Stimulated activated CD8-positive, alpha-beta memory T cell treated with anti-CD3 and anti-CD28 coated beads, Interleukin-7, amount 100 ng/mL, for 4 hours (primary cell): ENCODE measurements at places on chromosomes 3 and 15.

GRCh38 chr3:110562621-110563020 is 509.0 kb upstream of the NECTIN3 start:
- DNase-seq = no peak

DNA sequence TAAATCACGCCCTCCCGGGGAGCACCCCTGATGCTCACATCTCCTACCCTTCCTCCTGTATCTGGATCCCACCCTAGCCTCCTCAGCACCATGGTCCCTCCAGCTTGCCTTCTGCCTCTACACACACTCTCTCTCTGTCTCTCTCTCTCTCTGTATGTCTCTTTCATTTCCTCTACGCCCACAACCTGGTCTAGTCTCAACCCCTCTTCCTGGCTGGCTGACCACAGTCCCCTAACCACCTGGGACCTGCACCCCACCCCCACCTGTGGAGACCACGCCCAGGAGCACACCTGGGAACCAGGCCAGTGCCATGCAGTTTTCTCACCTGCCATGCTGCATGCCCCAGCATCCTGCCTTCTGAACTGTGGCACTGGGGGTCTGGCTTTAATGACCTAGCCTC is 4.0 kb upstream of the CFAP100 start:
- DNase-seq = no peak

- DNase-seq = peak; percentile 35
Measured at GRCh38 chr3:58471025-58471887, 20.6 kb upstream of the KCTD6 start.

DNA sequence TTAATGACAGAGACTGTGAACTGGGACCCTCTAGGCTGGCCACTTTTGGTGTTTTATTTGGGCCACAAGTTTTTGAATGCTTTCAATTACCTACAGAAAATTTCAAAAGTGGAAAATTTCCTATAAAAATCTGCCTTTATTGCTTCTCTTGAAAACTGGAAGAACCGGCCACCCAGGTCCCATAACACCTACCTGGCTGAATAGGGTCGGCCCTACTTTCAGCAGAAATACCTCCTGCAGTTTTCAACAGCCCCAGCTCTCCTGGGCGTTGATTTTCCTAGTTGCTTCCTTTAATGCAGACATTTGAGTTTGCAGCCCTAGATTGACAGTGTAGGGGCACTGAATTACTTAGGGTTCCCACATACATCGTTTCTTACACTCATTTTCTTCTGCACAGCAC is 719 bp upstream of the SRPRB start:
- no peak for DNase-seq

GRCh38 chr3:13432093-13432492 is 12.0 kb upstream of the NUP210 start:
- DNase-seq = no peak

- peak; percentile 33 for DNase-seq
Measured at GRCh38 chr3:183306798-183307671, 54.0 kb downstream of the B3GNT5 start.

DNA sequence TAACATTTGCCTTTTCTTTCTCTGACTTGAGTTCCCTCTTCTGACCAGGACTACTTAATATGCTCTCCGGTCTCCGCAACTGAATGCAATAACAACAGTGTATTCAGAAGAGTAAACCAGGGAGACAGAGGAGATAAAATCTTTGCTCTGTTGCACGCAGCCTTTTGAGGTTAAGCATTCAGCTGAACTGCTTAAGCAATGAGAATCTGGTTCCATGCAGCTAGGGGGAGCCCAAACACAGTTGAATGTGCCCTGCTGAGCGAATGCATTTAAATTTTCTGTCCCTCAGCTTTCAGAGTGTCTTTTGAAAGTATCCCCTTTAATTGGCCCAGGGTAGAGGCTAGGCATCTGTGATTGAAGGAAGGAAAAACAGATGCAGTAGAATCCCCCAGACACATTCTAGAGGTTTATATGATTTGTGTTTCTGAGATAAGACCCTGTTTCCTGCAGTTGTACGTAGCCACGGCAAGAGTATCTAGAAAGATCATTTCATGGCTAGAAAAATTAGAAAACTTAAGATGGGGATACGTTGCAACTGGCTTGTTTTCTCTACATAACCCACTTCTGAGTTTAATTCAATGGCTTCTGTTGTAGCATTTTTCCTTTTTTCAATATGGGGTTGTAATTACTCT is 309.6 kb downstream of the TUSC7 start:
- no peak for DNase-seq

GRCh38 chr15:95025924-95026728 is 794.8 kb downstream of the MCTP2 start:
- no peak for DNase-seq

- DNase-seq = no peak
Measured at GRCh38 chr3:21979706-21980105, 228.7 kb upstream of the ZNF385D start.

GRCh38 chr15:99719096-99719541 is 14.1 kb downstream of the LYSMD4 start:
- DNase-seq = no peak

- DNase-seq = no peak
Measured at GRCh38 chr3:30777426-30778113, 116.9 kb downstream of the GADL1 start.

DNA sequence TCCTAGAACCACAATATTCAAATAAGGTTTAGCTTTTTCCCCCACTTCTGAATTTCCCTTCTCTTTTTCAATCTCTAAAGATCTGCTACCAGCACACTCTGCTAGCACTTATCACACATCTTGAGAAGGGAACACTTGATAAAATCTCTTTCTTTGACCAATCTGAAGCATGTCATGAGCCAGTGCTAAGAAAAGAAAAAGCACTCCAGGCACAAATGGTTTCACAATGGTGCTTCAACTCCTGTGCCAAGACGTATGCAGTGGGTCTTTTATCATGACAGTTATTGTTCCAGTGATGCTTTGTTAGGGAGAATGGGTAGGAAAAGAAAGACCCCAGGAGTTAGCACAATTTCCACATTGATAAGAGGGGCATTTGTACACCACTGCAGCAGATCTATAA is 248.4 kb downstream of the ZNF385D start:
- DNase-seq = no peak

GRCh38 chr3:42025370-42026138 is 63.7 kb upstream of the ULK4 start:
- no peak for DNase-seq

DNA sequence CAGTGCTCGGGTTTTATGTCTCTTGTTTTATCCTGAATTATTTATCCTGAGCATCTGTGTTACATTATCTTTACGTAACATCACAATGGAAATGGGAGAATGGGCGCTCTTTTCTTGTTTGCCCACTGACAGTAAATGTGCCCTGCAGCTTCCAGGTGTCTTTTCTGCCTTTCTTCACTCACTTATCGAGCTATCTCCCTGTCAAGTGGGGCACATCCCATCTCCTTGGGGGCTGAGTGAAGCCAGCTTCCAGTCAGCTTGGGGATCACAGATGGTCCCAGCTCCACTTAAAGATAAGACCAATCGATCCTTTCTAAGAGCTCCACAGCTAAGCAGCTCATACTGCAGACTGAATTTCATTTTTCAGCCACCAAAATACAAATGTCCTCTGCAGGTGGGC is 125.8 kb downstream of the KBTBD8 start:
- no peak for DNase-seq

DNA sequence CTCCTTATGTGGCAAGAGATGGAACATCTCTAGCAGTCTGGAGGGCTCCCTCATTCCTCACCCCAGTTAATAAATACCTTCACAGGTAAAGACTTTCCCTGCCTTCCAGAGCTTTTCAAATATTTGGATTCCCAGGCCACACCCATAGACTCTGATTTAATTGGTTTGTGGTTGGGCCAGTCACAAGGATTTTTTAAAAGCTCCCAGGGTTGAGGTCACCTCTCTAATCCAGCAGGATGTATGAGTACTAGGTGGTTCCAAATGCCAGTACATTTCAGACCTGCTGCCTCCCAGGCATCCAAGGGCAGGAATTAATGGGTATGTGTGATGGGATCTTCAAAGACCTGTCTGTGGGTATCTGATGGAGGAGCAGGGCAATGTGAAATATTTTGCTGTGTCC is 312.8 kb downstream of the CLSTN2 start:
- no peak for DNase-seq

DNA sequence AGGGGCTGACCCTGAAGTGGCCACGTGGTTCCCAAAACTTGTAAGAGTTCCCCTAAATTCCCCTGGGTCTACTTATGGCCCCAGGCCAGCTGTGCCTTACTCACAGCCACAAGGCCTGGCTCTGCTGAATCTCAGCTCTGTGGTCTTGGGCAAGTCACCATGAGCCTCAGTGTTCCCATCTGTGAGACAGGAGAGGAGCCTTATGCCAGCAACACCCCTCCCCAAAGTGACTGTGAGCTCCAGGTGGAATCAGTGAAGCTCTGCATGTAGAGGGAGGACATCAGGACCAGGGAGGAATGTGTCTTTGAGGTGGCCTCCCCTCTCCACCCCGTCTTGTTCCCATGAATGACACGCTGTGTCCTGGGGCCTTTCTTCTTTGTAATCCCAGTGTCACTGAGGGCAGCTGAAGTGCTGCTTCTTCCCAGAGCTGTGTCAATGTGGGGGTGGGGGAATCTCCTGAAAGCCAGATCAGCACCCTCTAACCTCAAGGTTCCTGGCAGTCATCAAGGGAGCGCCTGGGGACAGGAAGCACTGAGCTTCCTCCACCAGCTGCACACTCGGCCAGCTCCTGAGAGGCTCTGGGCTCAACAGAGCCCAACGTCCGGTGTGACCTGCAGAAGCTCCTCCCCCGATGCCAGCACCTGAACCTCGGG is 258.9 kb downstream of the UACA start:
- no peak for DNase-seq

- DNase-seq = no peak
Measured at GRCh38 chr3:47223755-47224154, 58.8 kb downstream of the KIF9 start.

- no peak for DNase-seq
Measured at GRCh38 chr3:24937228-24937627, 442.6 kb upstream of the THRB start.

DNA sequence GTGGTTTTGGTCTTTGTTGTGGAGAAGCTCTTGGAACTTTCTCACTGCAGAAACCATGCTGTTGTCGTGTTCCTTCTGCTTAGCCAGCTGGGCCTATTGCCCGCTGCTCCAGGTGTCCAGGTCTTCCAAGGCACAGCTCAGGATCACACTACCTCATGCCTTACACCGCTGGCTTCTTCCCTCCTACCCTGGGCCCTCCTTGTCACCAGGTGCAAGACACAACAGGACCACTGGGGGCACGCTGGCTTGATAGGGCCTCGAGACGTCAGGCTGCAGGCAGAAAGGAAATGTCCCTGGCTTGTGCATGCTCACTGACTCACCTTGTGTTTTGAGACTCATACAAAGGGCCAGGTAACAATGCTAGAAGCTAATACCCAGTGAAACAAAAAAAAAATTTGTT is 32.3 kb downstream of the PAQR9 start:
- DNase-seq = no peak

DNA sequence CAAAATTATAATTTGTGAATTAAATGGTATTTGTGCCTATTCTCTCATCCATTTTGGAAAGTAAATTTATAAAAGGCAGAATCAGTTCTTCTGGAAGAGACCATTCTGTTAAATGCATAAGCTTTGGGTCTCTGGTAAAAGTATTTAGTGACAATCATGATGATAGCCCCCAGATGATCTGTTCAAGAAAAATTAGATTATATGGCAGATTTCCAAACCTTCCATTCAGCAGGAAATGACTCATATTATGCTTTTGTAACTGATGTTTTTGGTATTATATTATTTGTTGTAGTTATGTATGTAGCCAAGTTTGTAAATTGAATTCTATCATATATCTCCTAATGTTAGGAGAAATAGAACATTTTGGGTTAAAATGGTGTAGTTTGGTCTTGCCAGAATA is 340.8 kb upstream of the DPH6 start:
- no peak for DNase-seq

DNA sequence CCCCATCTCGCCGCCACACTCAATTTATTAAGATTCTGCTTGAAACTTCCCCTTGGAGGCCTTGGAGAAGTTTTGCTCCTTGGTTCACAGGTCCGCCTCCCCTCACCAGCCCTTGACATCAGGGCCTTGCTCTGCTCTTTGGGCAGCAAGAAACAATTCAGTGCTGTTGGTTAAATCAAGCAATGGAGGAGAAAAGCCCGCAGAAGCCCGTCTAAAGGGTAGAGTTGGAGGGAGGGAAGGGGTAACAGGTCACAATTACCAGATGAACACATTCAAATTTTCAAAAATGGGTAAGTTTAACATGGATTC is 429 bp downstream of the PARP9 start:
- DNase-seq = peak; percentile 6

DNA sequence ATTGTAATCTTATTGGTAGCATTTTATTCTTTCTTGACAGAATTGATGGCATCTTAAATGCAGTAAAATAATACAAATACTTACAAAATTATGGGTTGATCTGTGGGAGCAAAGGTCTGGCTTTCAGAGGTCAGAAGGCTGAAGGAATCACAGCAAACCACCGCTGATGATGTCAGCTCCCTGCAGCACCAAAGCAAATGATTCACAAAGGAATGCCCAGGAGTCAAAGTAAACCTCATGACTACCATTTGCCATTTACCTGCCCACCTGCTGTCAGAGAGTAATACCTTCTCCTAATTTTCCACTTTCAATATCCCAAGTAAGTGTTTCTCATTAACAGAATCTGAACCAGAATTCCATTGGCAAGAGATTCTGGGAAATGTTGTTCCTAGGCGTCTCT is 46.1 kb downstream of the CPA3 start:
- DNase-seq = no peak

- no peak for DNase-seq
Measured at GRCh38 chr3:57757642-57758297, 1.7 kb downstream of the SLMAP start.

DNA sequence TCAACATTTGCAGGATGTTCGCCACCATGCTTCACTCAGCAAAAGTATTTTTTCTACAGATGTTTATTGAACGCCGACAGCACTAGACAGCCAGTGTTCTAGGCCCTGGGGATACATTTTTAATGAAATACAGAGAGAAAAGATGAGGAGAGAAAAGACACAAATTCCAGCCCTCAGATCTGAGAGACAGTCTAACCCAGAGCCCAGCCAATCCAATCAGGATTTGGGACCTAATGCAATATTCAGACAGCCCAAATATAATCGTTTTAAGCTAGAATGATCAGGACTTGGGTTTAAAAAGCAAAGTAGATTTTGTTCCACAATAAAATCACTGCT is 174.8 kb downstream of the SLCO3A1 start:
- no peak for DNase-seq
